Activated T-cell treated with anti-CD3 and anti-CD28 coated beads, Interleukin-2, amount 50 U/mL, for 72 hours (primary cell): ENCODE measurements at places on chromosomes 4 and X. TPM values are rescaled to one million over a fixed set of nuclear protein-coding genes. Genes with fewer than 3 reads are reported as not detected.
A peak's percentile ranks its signal among the peaks of the same experiment; 100 is the strongest.

The IDH3G gene
- total RNA-seq = 41.0 TPM

DNA sequence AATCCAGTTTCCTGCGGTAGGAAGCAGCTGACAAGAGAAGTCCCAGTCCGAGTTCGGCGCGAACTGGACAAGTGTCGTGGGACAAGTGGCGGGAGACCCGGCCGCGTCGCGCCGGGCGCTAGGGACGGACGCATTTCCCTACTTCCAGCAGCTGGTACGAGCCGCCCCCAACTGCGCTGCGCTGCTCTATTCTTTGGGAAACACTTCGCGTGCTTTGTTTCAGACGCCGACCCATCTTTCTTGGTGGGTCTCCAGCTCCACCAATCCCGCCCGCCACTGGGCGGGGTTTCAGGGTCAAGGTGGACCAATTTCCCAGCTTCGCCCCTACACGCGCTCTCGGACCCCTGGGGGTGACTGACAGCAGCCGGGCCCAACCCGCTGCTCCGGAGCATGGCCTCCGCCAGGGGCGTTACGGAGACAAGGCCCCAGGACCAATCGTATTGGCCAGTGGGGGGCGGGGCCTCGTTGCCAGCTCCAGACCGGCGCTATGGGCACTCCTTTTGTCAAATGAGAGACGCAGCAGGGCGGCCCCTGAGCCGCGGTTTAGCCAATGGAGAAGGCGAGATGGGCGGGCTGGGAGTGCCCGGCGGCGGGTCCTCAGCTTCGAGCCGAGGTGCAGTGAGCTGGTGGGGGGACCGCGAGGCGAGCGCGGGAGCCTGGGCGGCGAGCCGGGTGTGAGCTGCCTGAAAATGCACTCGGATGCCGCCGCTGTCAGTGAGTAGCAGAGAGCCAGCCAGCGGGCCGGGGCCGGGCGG is at the start of gene DCUN1D4:
TSS of gene DCUN1D4 (plus strand) at position 600 of the 755 bp plus-strand sequence. CDS start at position 690, 90 bp downstream.
- peak within 1 kb of the TSS; percentile 95 for H3K27ac ChIP-seq
- H3K4me3 ChIP-seq = peak within 1 kb of the TSS; percentile 95
- no peaks in the 10 kb centered on the region for H3K27me3 ChIP-seq
- peaks cover 2% of the 10 kb centered on the region for H3K36me3 ChIP-seq
- peaks cover 30% of the 10 kb centered on the region for H3K4me1 ChIP-seq
- DNase-seq = peak; percentile 99

The DCAF8L2 gene
- total RNA-seq = not detected

The PNMA6F gene
- total RNA-seq = not detected

DNA sequence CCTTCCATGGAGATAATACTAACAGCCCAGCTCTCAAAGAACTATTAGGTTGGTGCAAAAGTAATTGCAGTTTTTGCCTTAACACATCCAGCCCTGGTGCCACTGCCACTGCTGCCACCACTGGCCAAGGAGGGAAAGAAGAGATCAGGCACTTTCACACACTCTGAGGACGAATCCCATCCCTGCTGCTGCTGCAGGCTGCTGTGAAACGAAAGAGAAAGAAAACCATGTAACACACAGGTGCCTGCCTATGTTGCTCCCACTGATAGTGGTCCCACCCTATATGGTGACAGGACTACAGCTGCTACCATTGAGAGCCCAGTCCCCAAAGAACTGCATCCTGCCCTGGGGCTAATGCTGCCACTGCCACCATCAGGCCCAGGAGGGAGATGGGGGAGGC is 35.1 kb downstream of the TMLHE start:
- peaks cover 17% of the 10 kb centered on the region for H3K36me3 ChIP-seq
- H3K4me1 ChIP-seq = no peaks in the 10 kb centered on the region
- no peak for DNase-seq
- H3K27me3 ChIP-seq = no peaks in the 10 kb centered on the region
- no peak overlapping the region for H3K4me3 ChIP-seq
